PC-3 (cell line): ENCODE measurements at places on chromosomes 3 and 15. TPM values are rescaled to one million over a fixed set of nuclear protein-coding genes. Genes with fewer than 3 reads are reported as not detected.
A peak's percentile ranks its signal among the peaks of the same experiment; 100 is the strongest.

- no peaks in the 10 kb centered on the region for H3K27me3 ChIP-seq
- DNase-seq = no peak
- no peaks in the 10 kb centered on the region for H3K4me1 ChIP-seq
- no peak overlapping the region for H3K4me3 ChIP-seq
Measured at GRCh38 chr3:17137321-17137826, 252.6 kb downstream of the PLCL2 start.

DNA sequence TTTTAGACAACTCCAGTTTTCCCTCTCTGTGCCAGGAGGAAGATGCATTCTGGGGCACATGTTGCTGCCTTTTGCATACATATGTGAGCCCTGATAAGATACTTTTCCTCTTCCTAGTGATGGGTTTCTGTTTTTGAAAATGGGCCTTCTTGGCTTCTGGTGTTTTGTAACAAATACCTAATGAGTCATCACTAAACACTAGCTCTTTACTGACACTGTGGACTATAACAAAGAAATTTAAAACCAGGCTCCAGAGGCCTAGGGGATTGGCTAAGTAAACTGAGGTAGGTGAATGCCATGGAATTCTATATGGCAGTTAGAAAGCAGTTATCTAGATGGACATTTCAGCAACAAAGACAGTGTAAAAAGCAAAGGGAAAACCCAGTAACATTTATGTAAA lies 93.4 kb upstream of the NR2E3 start:
- peak; percentile 35 for DNase-seq
- no peak overlapping the region for H3K27ac ChIP-seq
- no peaks in the 10 kb centered on the region for H3K36me3 ChIP-seq
- peaks cover 10% of the 10 kb centered on the region for H3K4me1 ChIP-seq
- no peaks in the 10 kb centered on the region for H3K27me3 ChIP-seq
- H3K4me3 ChIP-seq = no peak overlapping the region

Gene RBP2
- not detected in 2 replicates for total RNA-seq

Gene SPATA16
- total RNA-seq = not detected in 2 replicates

GRCh38 chr15:20357481-20358065 lies 184.0 kb downstream of the GOLGA6L6 start:
- H3K36me3 ChIP-seq = no peaks in the 10 kb centered on the region
- H3K4me3 ChIP-seq = no peak overlapping the region
- no peaks in the 10 kb centered on the region for H3K27me3 ChIP-seq
- no peak overlapping the region for H3K27ac ChIP-seq
- DNase-seq = no peak

DNA sequence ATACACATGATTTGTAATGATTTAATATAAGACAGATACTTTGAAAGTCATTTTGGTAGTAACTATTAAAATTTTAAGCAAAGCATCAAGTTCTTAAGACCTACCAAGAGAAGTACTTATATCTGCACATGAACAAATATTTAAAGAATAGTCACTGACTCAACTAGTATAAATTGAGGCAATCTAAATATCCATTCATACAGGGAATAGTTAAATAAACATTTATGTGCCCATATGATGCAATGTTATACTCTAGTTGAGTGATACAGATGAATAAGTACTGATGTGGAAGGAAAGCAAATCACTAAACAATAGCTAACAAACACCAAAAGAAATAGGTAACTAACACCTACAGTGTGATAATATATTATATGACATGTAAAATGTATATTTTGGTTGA lies 527.7 kb downstream of the EPHA3 start:
- DNase-seq = no peak
- H3K27ac ChIP-seq = no peak overlapping the region
- H3K4me1 ChIP-seq = no peaks in the 10 kb centered on the region

GRCh38 chr3:47370887-47371697 lies 9.7 kb upstream of the PTPN23 start:
- no peaks in the 10 kb centered on the region for H3K4me1 ChIP-seq
- H3K27ac ChIP-seq = no peak overlapping the region
- no peaks in the 10 kb centered on the region for H3K27me3 ChIP-seq
- no peak overlapping the region for H3K4me3 ChIP-seq
- no peaks in the 10 kb centered on the region for H3K36me3 ChIP-seq
- DNase-seq = no peak

Gene CACNA2D2
- 0.17 and 0.44 TPM in 2 replicates for total RNA-seq

DNA sequence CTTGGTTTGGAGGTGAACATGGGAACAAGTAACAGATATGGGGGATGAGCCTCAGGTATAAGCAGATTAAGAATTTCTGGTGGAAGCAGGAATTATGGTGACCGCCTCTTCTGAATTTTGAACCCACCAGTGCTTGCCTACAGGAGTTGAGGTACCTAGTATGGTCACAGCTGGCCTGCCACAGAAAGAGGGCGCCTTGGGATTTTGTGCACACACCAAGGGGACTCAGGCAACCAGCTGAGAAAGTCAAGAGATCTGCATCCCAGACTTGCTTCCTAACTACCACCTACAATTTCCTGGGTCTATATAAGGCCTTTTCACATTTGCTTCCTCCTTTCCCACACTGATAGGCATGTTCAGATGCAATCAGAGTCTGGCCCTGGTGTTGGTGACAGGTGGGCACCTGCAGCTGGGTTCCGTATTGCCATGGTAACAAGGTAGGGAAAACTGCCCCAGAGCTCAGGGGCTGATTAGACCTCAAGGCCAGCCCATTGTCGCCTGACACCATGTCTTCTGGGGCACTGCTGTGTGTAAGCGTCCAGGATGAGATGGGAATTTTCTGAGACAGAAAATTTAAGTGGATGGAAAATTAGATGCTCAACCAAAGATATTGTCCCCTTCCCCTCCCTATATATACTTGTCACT lies 75.9 kb upstream of the RASGRF1 start:
- H3K27ac ChIP-seq = no peak overlapping the region
- no peaks in the 10 kb centered on the region for H3K36me3 ChIP-seq
- H3K4me3 ChIP-seq = no peak overlapping the region

GRCh38 chr15:41979493-41980266 lies 7.3 kb upstream of the EHD4 start:
- H3K27ac ChIP-seq = no peak overlapping the region
- peaks cover 16% of the 10 kb centered on the region; the same call in 1 of the 2 replicates for H3K4me1 ChIP-seq
- peak; percentile 29 for DNase-seq
- H3K36me3 ChIP-seq = no peaks in the 10 kb centered on the region

Gene TTC14
- total RNA-seq = 17.2 and 18.0 TPM in 2 replicates

Gene C2CD4A
- total RNA-seq = 0.11 and 0.52 TPM in 2 replicates

- no peaks in the 10 kb centered on the region for H3K36me3 ChIP-seq
- no peak for DNase-seq
- no peak overlapping the region for H3K27ac ChIP-seq
- no peak overlapping the region for H3K4me3 ChIP-seq
Measured at GRCh38 chr3:189789432-189789831, 158.2 kb downstream of the TP63 start.

Gene GAP43
- not detected in 2 replicates for total RNA-seq

Gene GLDN
- total RNA-seq = 0.15 TPM in 1 of 2 replicates, not detected in the other

- H3K27me3 ChIP-seq = no peaks in the 10 kb centered on the region
- no peaks in the 10 kb centered on the region for H3K36me3 ChIP-seq
- no peak overlapping the region for H3K27ac ChIP-seq
- DNase-seq = no peak
- no peaks in the 10 kb centered on the region for H3K4me1 ChIP-seq
Measured at GRCh38 chr3:155101398-155101797, 21.3 kb downstream of the MME start.

Gene IQCF5
- not detected in 2 replicates for total RNA-seq

Gene PLSCR2
- total RNA-seq = 0.86 TPM in 1 of 2 replicates, not detected in the other

DNA sequence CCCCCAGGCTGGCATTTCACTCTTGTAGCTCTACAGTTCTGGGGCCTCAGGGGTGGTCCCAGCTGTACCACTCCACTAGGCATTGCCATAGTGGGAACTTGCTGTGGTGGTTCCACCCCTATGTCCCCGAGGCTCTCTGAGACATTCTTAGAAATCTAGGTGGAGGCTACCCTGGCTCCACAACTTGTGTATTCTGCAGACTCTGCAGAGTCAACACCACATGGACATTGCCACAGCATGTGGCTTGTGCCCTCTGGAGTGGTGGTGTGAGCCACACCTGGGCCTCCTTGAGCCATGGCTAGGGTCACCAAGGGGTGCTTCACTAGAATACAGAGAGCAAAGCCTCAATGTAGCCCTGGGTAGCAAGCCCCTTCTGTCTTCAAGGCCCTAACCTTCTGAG lies 54.4 kb upstream of the STRIT1 start:
- DNase-seq = no peak
- H3K36me3 ChIP-seq = no peaks in the 10 kb centered on the region
- no peaks in the 10 kb centered on the region for H3K27me3 ChIP-seq
- peaks cover 3% of the 10 kb centered on the region; the same call in 1 of the 2 replicates for H3K4me1 ChIP-seq
- H3K27ac ChIP-seq = no peak overlapping the region

DNA sequence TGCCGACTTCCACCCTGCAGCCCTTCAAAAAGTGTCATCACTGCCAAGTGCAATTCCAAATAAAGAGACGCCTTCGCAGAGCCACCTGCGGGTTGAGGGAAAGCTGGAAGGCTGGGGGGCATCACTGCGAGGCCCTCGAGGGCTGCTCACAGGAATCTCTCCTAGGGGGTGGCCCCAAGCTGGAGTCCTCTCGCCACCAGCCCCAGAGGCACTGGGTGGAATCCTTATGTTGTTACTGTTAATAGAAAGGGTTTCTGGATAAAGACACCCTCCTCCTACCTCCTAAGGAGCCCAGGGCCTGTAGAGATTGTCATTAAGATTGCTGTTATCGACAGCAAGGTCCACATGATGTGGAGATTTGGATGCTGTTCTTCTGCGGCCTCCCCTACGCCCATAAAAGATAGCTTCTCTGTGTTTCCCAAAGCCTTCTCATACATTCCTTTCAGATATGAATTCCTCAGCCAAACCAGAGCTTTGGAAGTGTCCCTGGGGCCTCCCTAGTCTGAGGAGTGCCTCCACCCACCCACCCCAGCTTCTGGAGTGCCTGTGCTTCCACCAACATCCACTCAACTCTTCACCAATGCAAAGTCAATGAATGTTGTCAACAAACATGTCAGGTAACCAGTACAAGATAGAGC lies 512.7 kb downstream of the SHQ1 start:
- no peaks in the 10 kb centered on the region for H3K36me3 ChIP-seq
- peaks cover 22% of the 10 kb centered on the region for H3K4me1 ChIP-seq
- H3K27ac ChIP-seq = no peak overlapping the region
- no peaks in the 10 kb centered on the region for H3K27me3 ChIP-seq

Gene RGMA
- 1.3 and 2.5 TPM in 2 replicates for total RNA-seq

- H3K36me3 ChIP-seq = no peaks in the 10 kb centered on the region
- DNase-seq = no peak
- H3K27me3 ChIP-seq = no peaks in the 10 kb centered on the region
- H3K4me1 ChIP-seq = peaks cover 9% of the 10 kb centered on the region
Measured at GRCh38 chr3:127224118-127224517, 31.2 kb downstream of the PRR23E start.

GRCh38 chr3:64824394-64824909 lies 136.7 kb upstream of the ADAMTS9 start:
- H3K4me1 ChIP-seq = no peaks in the 10 kb centered on the region
- no peaks in the 10 kb centered on the region for H3K36me3 ChIP-seq
- no peak for DNase-seq

DNA sequence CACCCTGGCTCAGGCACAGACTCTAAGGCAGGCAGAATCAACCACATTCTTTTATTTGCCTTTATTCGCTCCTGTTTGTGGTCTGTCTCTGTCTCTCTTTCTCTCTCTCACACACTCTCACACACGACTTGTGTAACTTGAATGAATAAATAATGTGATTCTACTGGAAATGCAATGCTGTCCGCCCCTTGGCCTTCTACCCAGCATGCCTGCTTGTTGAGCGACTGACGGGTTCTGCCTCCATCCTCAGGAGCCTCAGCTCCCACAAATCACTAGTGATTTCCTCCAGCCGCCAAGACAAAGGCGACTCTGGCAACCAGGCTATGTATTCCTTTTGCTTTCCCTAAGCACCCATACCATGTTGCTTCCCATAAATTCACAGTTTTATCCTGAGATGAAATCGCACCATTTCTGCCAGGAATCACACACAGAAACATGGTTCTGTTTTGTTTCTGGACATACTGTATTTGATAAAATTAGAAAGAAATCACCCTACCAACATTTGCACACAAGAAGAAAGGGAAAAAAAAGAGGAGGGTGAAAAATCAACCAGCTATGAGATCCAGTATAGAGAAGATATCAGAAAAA lies 460.8 kb downstream of the MAGI1 start:
- no peak overlapping the region for H3K27ac ChIP-seq
- peaks cover 25% of the 10 kb centered on the region for H3K4me1 ChIP-seq
- H3K36me3 ChIP-seq = no peaks in the 10 kb centered on the region
- no peak for DNase-seq

Gene GOLGA6B
- 0.11 TPM in 1 of 2 replicates, not detected in the other for total RNA-seq

DNA sequence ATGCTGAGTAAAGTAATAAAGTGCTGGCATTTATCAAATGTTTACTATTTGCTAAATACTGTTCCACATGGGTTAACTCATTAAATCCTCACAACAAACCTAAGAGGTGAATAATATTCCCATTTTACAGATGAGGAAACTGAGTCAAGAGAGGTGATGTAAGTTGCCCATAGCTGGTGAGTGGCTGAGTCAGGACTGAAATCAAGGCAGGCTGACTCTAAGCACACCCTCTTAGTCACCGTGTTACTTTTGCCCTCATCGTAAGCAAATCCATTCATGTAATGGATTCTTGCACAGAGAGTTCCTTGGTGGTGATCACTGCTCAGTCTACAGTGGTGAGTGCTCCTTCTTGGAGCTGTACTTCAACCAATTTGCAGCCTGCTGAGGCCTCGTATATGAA lies 28.9 kb upstream of the PTX3 start:
- H3K27me3 ChIP-seq = no peaks in the 10 kb centered on the region
- DNase-seq = no peak
- H3K4me1 ChIP-seq = peaks cover 17% of the 10 kb centered on the region; the same call in 1 of the 2 replicates
- no peak overlapping the region for H3K4me3 ChIP-seq
- H3K36me3 ChIP-seq = no peaks in the 10 kb centered on the region
- H3K27ac ChIP-seq = no peak overlapping the region

DNA sequence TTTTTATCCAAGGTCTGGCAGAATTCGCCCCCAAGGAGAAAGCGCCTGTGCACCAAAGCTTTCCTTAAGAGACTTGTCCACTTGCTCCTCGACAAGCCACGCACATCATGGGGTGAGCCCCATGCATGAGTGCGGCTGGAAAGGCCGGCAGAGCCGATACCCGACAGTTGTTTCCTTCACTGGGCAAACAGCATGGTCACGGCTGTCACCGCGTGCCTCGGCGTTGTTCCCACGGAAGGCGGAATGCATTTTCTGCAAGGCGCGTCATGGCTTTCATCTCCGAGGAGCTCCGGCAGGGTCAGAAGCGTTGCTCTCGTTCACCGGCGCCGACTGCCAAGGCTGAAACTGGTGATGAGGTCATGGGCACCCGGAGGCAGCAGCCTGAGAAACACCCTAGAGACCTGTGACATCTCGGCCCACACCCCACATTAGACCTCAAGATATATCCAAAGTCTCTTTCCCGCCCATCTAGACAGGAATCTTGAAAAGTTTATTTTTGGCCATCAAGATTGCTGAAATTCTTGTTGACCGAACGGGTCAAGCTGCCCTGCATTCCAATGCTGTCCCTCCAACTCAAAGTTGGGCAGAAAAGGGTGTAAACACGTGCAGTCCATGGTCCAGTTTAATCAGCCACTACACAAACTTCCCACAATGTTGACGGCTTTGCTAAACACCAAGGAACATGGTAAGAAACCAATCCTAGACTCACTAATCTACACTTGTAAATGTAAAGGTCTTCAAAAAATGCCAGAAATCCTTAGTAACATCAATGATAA lies 604 bp upstream of the TJP1 start:
- H3K27me3 ChIP-seq = no peaks in the 10 kb centered on the region
- DNase-seq = peak; percentile 67
- peaks cover 30% of the 10 kb centered on the region for H3K4me1 ChIP-seq
- peak overlapping the region; percentile 89 for H3K4me3 ChIP-seq
- peak overlapping the region; percentile 88 for H3K27ac ChIP-seq

Gene UPK1B
- 0.04 TPM in 1 of 2 replicates, not detected in the other for total RNA-seq

Gene ZDHHC23
- total RNA-seq = 7.1 and 8.3 TPM in 2 replicates

Gene LRRIQ4
- 0.52 TPM in 1 of 2 replicates, not detected in the other for total RNA-seq

Gene INTS14
- 19.5 and 23.8 TPM in 2 replicates for total RNA-seq

Gene CCR8
- not detected in 2 replicates for total RNA-seq
